Stimulated activated CD4-positive, alpha-beta T cell treated with anti-CD3 and anti-CD28 coated beads, Interleukin-4, amount 100 ng/mL, for 1 hour (primary cell): ENCODE measurements at places on chromosomes 6 and 20.

DNA sequence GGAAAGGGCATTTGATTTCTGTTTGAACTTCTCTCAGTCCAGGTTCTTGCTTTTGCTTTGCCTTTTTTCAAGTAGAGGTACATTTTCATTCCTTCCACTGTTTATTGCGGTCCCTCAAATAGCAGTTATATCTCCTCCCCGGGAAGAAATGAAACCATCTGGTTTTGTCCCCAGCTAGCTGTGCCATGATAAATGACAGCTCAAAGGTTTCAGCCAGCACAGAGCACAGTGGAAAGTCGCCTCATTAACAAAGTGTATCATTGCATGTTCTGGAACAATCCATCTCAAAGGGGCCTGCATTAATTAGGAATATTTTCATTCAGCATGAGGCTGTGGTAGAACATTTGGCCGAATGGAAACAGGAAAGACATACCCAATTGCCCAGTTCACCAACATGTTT lies 146.0 kb downstream of the EDN3 start:
- no peak for DNase-seq

GRCh38 chr6:53894091-53894490 lies 99.3 kb downstream of the LRRC1 start:
- DNase-seq = peak; percentile 7

DNA sequence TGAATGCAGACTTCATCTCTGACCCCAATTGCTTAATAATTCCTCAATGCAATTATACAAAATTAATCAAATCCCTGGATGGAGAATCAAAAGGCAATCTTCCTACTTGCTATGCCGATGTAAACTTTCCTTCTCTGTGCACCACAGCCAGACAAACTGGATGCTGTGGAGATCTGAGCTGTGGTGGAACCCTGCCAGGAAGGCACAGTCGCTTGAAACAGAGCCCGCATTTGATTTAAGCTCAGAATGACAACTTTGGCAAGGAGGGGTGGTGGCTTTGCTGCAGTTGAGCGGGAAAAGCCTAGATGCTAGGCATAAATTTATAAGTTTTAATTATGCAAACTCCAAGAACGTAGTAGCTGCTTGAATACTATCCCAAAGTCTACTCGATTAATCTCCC lies 190.8 kb downstream of the MTFR2 start:
- no peak for DNase-seq

- DNase-seq = no peak
Measured at GRCh38 chr6:163765335-163765734, 350.8 kb downstream of the QKI start.

- DNase-seq = no peak
Measured at GRCh38 chr6:37713529-37714119, 15.9 kb upstream of the MDGA1 start.

- DNase-seq = no peak
Measured at GRCh38 chr6:31368461-31368860, 11.5 kb upstream of the HLA-B start.

DNA sequence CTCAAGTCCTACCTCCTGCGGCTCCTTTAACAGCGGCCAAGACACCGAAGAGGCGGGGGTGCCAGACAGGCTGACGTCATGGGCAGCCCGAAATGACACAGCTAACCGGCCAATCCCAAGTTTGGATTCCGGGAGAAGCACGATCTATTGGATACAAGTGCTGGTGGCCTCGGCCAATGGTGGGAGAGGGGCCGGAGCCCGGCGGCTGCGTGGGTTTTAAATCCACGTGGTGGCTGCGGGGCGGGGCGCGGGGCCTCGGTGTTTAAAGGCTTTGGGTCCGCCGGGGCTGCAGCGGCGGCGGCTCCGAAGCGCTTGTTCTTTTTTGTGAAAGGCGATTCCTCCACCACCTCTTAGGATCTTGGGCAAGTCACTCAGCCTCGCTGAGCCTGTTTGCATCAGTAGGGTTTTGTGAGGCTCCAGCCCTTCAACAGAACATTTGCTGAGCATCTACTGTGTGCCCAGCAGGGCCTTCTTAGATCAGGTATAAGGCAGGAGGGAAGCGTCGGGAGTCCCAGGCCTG lies 8.7 kb upstream of the PMEPA1 start:
- DNase-seq = peak; percentile 89

GRCh38 chr6:35717449-35718374 lies 19.1 kb upstream of the ARMC12 start:
- no peak for DNase-seq

GRCh38 chr6:53361549-53362031 lies 12.8 kb upstream of the ELOVL5 start:
- peak; percentile 21 for DNase-seq

GRCh38 chr6:117548797-117549301 lies 53.5 kb downstream of the GOPC start:
- no peak for DNase-seq

DNA sequence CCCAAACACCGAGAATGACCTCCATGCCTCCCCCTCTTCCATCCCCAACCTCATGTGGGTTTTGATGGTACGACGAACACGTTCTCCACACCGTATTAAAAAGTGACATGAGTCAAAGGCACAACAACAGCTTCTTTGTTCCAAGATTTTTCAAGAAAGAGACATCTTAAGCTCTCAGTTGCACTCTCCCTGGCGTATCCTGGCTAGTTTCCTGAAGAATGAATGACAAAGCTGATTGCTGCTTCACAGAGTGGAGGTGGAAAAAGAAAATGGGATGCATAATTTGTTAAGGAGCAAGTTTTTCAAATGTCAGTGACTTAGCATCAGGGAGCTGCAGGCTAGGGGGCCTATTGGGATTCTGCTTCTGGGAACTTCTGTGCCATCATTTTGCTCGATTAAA lies 95.5 kb downstream of the STK35 start:
- DNase-seq = no peak

- DNase-seq = no peak
Measured at GRCh38 chr6:89777455-89777854, 42.1 kb downstream of the MDN1 start.

GRCh38 chr6:45702849-45703739 lies 312.6 kb downstream of the CLIC5 start:
- no peak for DNase-seq

- no peak for DNase-seq
Measured at GRCh38 chr6:90219209-90219985, 77.2 kb downstream of the BACH2 start.

- DNase-seq = no peak
Measured at GRCh38 chr6:13838616-13839015, 24.3 kb upstream of the MCUR1 start.

- no peak for DNase-seq
Measured at GRCh38 chr6:163738725-163739407, 324.3 kb downstream of the QKI start.

- no peak for DNase-seq
Measured at GRCh38 chr20:2673453-2673852, 9.4 kb upstream of the IDH3B start.

GRCh38 chr6:45445364-45445748 lies 67.6 kb upstream of the SUPT3H start:
- DNase-seq = no peak

DNA sequence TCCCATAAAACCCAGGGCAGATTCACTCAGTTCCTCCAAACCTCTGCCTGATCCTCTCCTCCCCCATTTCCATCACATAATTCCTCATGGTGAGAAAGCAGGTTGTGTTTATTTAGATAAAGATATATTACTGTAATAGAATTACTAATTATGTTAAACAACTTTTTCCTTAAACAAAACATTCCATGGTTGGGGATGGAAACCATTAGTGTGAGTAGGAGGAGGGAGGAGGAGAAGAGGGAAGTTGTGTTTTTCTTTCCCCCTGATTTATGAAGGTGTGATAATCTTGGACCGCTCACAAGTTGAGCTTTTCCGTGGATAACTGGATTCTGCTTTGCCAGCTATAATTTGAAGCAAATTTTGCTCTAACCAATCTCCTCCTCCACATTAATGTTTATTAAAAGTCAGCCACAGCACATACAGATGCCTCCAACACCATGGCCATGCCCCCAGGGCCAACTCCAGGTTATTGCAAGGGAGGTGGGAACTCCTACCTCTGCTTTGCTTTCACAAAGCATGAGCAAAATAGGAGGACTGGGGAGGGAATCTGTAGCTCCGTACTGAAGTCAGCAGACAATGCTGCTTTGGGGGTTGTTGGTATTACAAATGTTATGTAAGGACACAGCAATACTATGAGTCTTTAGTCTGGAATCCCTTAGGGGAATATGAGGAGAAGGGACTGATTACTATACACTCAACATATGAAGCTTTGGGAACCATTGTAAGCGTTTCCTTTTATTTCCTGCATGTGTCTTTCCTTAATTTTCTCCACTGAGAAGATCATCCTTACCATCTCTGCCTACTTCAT lies 542.0 kb downstream of the DHX35 start:
- DNase-seq = no peak

- DNase-seq = no peak
Measured at GRCh38 chr6:54053881-54054391, 57.3 kb upstream of the MLIP start.

DNA sequence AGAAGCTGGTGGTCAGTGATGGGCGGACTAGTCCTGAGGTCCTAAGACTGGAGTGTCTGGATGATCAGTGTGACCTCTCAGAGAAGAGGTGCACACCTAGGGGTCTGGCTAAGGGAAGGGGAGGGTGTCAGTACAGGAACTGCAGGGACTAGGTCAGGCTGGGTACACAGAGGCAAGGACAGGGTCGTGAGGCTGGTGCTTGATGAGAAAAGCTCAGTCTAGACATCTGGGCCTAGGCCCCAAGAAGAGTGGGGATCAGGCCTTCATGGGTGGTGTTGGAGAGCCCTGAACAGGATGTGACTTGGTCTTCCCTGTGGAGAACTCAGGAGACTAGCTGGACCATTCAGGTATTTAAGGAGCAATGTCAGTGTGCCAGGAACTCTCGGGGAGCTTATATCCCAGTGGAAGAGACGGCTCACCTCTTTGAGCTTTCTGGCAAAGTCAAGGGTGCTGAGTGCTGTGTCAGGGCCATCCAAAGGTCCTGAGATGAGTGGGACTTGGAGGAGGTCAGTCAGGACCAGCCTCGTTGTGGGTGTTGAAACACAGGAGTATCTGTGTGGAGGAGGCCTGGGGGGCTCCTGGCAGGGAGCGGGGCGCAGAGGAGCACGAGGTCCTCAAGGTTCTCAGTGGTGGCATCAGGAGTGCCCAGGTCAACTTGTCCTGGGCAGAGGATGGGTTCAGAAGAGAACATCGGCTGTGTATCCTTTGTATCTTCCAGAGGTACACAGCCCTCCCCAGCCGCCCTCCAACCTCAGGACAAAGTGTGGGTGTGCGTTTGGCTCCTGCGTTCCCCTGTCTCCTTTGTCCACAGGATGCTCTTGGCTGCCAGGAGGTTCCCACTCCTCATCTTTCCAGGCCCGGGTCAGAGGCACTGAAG lies 13.3 kb upstream of the MYT1 start:
- no peak for DNase-seq

GRCh38 chr6:4128072-4128471 lies 7.3 kb downstream of the ECI2 start:
- no peak for DNase-seq

GRCh38 chr6:149933036-149933435 lies 8.8 kb upstream of the ULBP2 start:
- no peak for DNase-seq

GRCh38 chr20:17654649-17655285 lies 27.3 kb downstream of the RRBP1 start:
- peak; percentile 10 for DNase-seq

- DNase-seq = no peak
Measured at GRCh38 chr6:12331951-12332749, 42.0 kb downstream of the EDN1 start.

DNA sequence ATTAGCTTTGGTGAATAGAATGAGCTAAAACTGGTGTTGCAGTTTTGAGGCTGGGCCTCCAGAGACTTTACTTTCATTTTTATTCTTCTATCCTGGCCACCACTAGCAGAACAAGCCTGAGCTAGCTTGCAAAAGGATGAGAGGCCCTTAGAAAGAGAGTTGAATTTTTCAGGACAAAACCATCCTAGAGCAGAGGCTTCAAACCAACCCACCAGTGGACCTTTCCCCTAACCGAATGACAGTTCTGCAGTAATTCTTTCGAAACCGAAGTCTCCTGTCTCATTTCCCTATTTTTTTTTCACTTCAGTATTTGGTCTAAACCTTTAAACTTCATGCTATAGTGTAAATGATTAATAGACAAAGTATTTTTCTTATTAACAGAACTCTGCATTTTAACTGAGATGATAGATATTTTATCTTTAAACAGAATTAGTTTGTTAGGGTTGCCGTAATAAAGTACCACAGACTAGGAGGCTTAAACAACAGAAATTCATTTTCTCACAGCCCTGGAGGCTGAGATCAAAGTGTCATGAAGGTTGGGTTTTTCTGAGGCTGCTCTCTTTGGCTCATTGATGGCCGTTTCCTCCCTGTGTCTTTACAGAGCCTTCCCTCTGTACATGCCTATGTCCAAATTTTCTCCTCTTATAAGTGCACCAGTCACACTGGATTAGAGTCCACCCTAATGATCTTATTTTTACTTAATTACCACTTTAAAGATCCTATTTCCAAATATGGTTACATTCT lies 80.6 kb upstream of the PAK5 start:
- no peak for DNase-seq

- DNase-seq = no peak
Measured at GRCh38 chr6:13709689-13710551, 1.7 kb downstream of the RANBP9 start.

- no peak for DNase-seq
Measured at GRCh38 chr6:136524936-136525413, 25.2 kb downstream of the MAP7 start.
